ENCODE measurements at places on chromosomes 2 and 18. TPM values are rescaled to one million over a fixed set of nuclear protein-coding genes. Genes with fewer than 3 reads are reported as not detected.
A peak's percentile ranks its signal among the peaks of the same experiment; 100 is the strongest.

DNA sequence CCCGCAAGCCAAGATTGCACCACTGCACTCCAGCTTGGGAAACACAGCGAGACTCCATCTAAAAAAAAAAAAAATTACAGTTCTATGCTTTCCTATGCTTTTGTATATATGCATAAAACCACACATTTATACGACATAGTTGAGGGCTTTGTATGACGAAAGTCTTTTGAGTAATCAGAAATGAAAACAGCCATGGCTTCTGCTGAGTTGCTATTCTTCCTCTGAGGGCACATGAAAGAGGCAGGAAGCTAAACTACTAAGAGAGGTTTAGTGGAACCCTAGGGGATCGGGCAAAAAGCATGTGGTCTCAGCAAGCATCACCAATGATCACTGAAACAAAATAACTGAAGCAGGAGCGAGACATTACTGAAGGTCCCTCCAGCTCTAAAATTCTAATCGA lies 99.6 kb downstream of the ZAP70 start:
- peaks cover 21% of the 10 kb centered on the region for H3K36me3 ChIP-seq
- no peak overlapping the region for H3K27ac ChIP-seq
- H3K27me3 ChIP-seq: no peaks in the 10 kb centered on the region
- H3K4me1 ChIP-seq: no peaks in the 10 kb centered on the region

GRCh38 chr2:120948662-120949011 lies 213.0 kb downstream of the GLI2 start:
- no peak for DNase-seq
- H3K4me3 ChIP-seq: no peak overlapping the region
- no peaks in the 10 kb centered on the region for H3K27me3 ChIP-seq
- no peaks in the 10 kb centered on the region for H3K36me3 ChIP-seq

GRCh38 chr2:23953625-23954024 lies 13.4 kb downstream of the UBXN2A start:
- H3K4me1 ChIP-seq: no peaks in the 10 kb centered on the region
- H3K4me3 ChIP-seq: no peak overlapping the region
- no peaks in the 10 kb centered on the region for H3K27me3 ChIP-seq
- H3K36me3 ChIP-seq: no peaks in the 10 kb centered on the region
- H3K27ac ChIP-seq: no peak overlapping the region

DNA sequence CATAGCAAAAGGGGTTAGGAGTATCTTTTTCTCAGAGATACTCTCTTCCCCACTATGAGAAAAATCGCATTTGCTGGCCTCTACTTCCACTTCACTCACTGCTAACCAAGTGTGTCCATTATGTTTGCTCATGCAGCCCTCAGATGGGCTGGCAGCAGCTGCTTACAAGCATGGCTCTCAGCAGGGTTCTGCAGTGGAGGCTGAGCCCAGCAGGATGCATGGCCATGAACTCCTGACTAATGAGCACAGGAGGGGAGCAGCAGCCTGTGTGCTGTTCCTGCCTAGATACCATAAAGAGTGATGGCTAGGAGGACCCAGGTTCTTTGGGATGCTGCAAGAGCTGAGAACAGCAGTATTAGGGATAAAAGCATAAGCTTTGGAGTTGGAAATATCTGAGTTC lies 316.9 kb upstream of the THSD7B start:
- H3K27me3 ChIP-seq: peaks cover 3% of the 10 kb centered on the region
- no peak overlapping the region for H3K4me3 ChIP-seq
- no peaks in the 10 kb centered on the region for H3K36me3 ChIP-seq
- DNase-seq: no peak
- H3K4me1 ChIP-seq: no peaks in the 10 kb centered on the region

DNA sequence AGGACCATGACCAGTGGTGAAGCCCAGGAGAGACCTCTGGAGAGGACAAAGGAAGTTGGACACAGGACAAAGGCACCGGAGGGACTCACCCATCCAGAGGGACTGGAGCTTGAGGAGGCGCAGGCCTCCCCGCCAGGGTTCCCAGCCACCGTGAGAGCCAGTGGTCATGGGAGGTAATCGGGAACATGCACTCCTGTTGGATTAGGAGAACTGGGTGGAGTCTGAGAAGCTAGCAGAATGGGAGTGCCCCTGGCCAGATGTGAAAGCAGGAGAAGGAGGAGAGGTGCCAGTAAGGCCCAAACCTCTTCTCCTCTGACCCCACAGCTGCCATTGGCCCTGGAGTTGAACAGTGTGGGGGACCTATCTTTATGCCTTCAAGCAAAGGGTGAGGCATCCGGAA lies 20.3 kb downstream of the POU3F3 start:
- no peaks in the 10 kb centered on the region for H3K36me3 ChIP-seq
- peaks cover 4% of the 10 kb centered on the region for H3K4me1 ChIP-seq
- peaks cover 29% of the 10 kb centered on the region for H3K27me3 ChIP-seq
- no peak overlapping the region for H3K4me3 ChIP-seq

DNA sequence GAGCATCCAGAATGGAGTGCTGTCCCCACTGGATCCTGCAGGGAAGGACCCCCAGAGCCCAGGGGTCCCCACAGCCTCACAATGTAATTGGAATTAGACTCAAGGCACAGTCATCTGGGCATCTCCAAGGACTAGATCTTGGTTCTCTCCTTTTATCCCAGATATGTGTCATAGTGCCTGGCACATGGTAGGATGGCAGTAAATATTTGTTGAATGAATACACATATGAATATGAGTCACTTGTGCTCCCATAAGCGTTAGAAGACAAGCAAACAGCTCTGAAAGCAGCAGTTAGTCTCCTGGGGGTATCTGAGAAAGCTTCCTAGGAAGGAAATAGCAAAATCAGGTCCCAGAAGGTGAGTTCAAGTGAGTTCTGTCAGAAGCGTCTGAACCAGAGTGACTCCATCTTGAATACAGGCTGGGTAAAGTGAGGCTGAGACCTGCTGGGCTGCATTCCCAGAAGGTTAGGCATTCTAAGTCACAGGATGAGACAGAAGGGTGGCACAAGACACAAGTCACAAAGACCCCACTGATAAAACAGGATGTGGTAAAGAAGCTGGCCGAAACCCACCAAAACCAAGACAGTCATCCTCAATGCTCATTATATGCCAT lies 234.1 kb upstream of the ID2 start:
- H3K36me3 ChIP-seq: no peaks in the 10 kb centered on the region
- H3K4me3 ChIP-seq: no peak overlapping the region

GRCh38 chr18:11162462-11162861 lies 13.1 kb upstream of the PIEZO2 start:
- no peak overlapping the region for H3K27ac ChIP-seq
- no peaks in the 10 kb centered on the region for H3K36me3 ChIP-seq
- H3K4me3 ChIP-seq: no peak overlapping the region

GRCh38 chr2:219596954-219597551 lies 604 bp upstream of the STK11IP start:
- H3K4me3 ChIP-seq: peak overlapping the region; percentile 93
- H3K4me1 ChIP-seq: peaks cover 7% of the 10 kb centered on the region
- peaks cover 2% of the 10 kb centered on the region for H3K36me3 ChIP-seq

GRCh38 chr2:75390169-75390568 lies 170.6 kb downstream of the EVA1A start:
- no peak overlapping the region for H3K27ac ChIP-seq
- no peaks in the 10 kb centered on the region for H3K27me3 ChIP-seq
- H3K4me3 ChIP-seq: no peak overlapping the region
- H3K4me1 ChIP-seq: no peaks in the 10 kb centered on the region

DNA sequence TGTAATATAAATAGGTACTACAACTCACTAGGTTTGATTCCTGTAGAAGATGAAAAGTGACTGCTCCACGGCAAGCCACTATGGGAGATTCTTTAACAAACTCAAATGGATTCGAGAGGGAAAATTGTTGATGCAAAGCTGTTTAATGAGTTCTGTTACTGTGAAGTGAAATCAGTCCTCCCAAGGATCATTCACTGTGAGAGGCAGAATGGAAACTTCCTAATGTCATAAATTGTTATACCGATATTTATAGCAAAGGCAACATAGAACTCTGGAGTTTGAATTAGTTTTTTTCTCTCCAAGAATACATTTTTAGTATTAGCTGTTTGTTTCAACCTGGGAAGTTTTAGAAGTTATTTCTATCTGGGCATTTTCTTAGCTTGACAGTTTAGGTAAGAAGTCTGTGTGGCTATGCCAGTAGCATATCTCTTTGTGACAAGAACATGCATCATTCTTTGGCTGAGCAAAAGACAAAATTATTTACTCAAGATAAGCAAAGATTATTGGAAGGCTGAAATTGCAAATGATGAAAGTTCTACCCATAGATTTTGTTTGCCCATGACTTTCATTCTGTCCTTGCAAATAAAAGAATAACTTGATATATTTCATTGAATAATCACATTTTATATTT lies 979.7 kb downstream of the DPP10 start:
- H3K36me3 ChIP-seq: no peaks in the 10 kb centered on the region
- H3K4me1 ChIP-seq: no peaks in the 10 kb centered on the region
- no peak for DNase-seq
- no peak overlapping the region for H3K4me3 ChIP-seq
- no peak overlapping the region for H3K27ac ChIP-seq
- no peaks in the 10 kb centered on the region for H3K27me3 ChIP-seq

GRCh38 chr2:178536037-178536436 lies 55.8 kb downstream of the PLEKHA3 start:
- no peak overlapping the region for H3K4me3 ChIP-seq
- no peaks in the 10 kb centered on the region for H3K27me3 ChIP-seq
- H3K27ac ChIP-seq: no peak overlapping the region
- H3K4me1 ChIP-seq: no peaks in the 10 kb centered on the region
- no peaks in the 10 kb centered on the region for H3K36me3 ChIP-seq

GRCh38 chr2:58341047-58341446 lies 99.9 kb upstream of the FANCL start:
- H3K36me3 ChIP-seq: no peaks in the 10 kb centered on the region
- no peak overlapping the region for H3K4me3 ChIP-seq
- no peak for DNase-seq
- H3K27me3 ChIP-seq: no peaks in the 10 kb centered on the region
- no peaks in the 10 kb centered on the region for H3K4me1 ChIP-seq
- H3K27ac ChIP-seq: no peak overlapping the region

- DNase-seq: no peak
- H3K4me3 ChIP-seq: peak within 1 kb of the TSS; percentile 14
- peaks cover 32% of the 10 kb centered on the region for H3K4me1 ChIP-seq
- H3K36me3 ChIP-seq: no peaks in the 10 kb centered on the region
Measured at GRCh38 chr2:36696533-36696932, at the start of gene VIT. VIT (plus strand) TSS chr2:36696707; CDS start chr2:36716371, 19,664 bp downstream.

DNA sequence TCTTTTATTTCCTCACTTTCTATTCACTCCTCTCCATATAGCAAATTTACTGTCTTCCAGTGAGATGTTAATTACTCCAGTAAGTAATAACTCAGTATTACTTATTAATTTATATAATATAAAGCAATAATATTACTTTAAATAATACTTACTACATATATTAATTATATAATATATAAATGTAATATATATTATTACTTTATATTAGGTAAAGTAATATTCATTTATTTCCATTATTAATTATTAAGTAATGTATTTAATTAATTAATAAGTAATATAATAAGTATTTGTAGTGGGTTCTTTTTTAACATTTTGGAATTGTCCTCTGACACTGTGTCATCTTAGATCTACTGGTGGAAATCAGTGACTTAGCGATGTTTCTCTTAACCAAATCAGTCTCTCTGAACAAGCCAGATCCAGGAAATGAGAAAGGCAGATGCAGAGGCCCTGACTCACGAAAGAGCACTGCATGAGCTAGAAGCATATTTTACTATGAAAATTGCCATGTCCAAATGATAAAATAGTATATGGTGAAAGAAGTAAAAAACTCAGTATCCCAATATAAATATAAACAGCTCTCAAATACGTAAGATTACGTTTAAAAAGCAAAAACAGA lies 115.9 kb downstream of the DSEL start:
- H3K36me3 ChIP-seq: no peaks in the 10 kb centered on the region
- no peak overlapping the region for H3K27ac ChIP-seq
- no peak for DNase-seq
- H3K4me1 ChIP-seq: no peaks in the 10 kb centered on the region
- no peaks in the 10 kb centered on the region for H3K27me3 ChIP-seq
- H3K4me3 ChIP-seq: no peak overlapping the region

DNA sequence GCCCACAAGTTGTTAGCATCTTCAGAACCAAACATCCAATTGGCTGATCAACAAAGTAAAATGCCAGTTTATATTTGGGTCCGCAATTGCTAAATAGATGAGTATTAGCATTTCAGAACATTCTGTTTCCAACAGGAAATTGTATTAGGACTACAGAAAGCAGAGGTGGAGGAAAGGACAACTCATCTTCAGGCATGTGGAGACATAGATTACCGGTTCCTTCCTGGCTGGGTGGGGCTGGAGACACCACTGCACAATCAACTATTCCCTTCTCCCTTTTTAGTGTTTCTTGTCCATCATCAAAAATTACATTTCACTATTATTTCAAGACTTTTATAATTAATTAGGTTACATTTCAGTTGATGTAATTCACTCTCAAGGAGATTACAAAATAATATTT lies 83.8 kb downstream of the ADAM23 start:
- H3K27me3 ChIP-seq: no peaks in the 10 kb centered on the region
- no peaks in the 10 kb centered on the region for H3K4me1 ChIP-seq
- DNase-seq: no peak
- H3K36me3 ChIP-seq: no peaks in the 10 kb centered on the region
- H3K27ac ChIP-seq: no peak overlapping the region
- no peak overlapping the region for H3K4me3 ChIP-seq

GRCh38 chr18:10322004-10322403 lies 132.4 kb upstream of the APCDD1 start:
- no peak overlapping the region for H3K27ac ChIP-seq
- H3K27me3 ChIP-seq: peaks cover 13% of the 10 kb centered on the region
- no peaks in the 10 kb centered on the region for H3K36me3 ChIP-seq

- H3K27ac ChIP-seq: peak overlapping the region; percentile 29
- no peak overlapping the region for H3K4me3 ChIP-seq
- peak; percentile 55 for DNase-seq
- H3K27me3 ChIP-seq: no peaks in the 10 kb centered on the region
Measured at GRCh38 chr2:231648579-231649174, 56.0 kb downstream of the TEX44 start.

- H3K27ac ChIP-seq: no peak overlapping the region
- no peak for DNase-seq
- no peaks in the 10 kb centered on the region for H3K27me3 ChIP-seq
- H3K4me1 ChIP-seq: no peaks in the 10 kb centered on the region
- H3K36me3 ChIP-seq: no peaks in the 10 kb centered on the region
Measured at GRCh38 chr2:44715671-44716081, 225.8 kb upstream of the SIX3 start.

DNA sequence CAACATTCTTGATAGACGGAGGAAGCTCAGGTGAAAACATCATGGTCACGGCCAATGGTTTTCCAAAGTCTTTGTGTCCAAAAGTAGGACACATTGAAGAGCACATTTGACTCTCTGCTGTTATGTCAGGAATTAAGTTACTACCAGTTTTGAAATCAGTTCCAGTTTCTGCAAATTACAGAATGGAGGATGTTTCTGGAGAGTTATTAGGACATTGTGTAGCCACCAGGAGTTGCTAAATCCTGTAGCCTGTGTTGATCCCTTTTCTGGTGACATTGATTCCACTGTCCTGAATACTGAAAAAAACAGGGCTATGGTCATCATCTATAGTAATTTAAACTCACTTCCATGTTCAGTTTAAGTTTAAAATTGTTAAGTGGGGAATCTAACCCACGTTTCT lies 15.3 kb downstream of the UPP2 start:
- H3K27ac ChIP-seq: no peak overlapping the region
- no peak overlapping the region for H3K4me3 ChIP-seq
- H3K36me3 ChIP-seq: no peaks in the 10 kb centered on the region
- DNase-seq: no peak
- H3K27me3 ChIP-seq: peaks cover 6% of the 10 kb centered on the region
- no peaks in the 10 kb centered on the region for H3K4me1 ChIP-seq

The LYG2 gene
- total RNA-seq: not detected

The BMP10 gene
- total RNA-seq: not detected

The HOXD4 gene
- total RNA-seq: 1.4 TPM

The GNLY gene
- total RNA-seq: not detected

The MALL gene
- 159 TPM for total RNA-seq

The ADRA2B gene
- total RNA-seq: 0.28 TPM

The CROCC2 gene
- 0.23 TPM for total RNA-seq

The CCL20 gene
- not detected for total RNA-seq

The SNORC gene
- total RNA-seq: 6.8 TPM

The ANKRD30B gene
- total RNA-seq: not detected

The MORN2 gene
- 10.1 TPM for total RNA-seq

The RFTN2 gene
- not detected for total RNA-seq

The CDH2 gene
- 42.3 TPM for total RNA-seq
